Osteocyte (in vitro differentiated cells): ENCODE measurements at places on chromosomes 13 and 19.

- no peak for DNase-seq
Measured at GRCh38 chr13:27954406-27954851, 14.7 kb downstream of the CDX2 start.

DNA sequence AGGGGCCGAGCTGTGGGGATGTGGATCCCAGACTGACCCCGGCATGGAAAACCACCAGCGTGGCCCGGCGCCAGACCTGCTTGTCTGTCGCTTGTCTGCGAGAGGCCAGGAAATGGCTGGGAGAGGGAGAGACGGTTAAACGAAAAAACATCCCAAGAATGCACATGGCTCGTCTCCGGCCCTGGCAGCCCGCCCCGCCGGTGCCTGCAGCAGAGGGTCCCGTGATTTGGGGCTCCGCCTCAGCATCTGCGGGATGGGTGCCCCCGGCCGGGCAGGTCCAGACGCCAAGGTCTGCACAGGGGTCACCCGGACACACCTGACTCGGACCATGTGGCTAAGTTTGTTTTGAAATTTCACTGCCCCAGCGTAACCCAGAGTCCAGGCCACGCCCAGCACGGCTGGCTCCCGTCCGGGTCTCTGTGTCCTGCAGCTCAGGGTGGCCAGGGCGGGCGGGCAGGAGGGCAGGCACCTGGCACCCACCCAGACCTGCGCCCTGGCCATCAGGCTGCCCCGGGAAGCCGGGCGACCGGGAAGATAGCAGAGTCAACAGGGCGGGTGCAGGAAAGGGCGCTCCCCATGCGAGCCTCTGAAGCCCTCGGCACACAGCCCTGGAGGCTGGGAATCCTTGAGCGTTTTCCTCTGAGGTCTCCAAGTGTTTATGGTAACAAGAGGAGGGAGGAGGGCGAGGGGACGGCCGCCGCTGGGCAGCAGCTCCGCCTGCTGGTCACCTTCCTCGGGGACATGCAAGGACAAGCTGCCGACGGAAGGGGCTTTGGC is 103.2 kb downstream of the GADD45B start:
- DNase-seq = peak; percentile 95

GRCh38 chr13:26255691-26256277 is 1.9 kb downstream of the CDK8 start:
- no peak for DNase-seq

GRCh38 chr19:38850976-38851621 is 1.3 kb upstream of the HNRNPL start:
- no peak for DNase-seq

- DNase-seq = no peak
Measured at GRCh38 chr13:32894589-32895001, 121.6 kb upstream of the KL start.

DNA sequence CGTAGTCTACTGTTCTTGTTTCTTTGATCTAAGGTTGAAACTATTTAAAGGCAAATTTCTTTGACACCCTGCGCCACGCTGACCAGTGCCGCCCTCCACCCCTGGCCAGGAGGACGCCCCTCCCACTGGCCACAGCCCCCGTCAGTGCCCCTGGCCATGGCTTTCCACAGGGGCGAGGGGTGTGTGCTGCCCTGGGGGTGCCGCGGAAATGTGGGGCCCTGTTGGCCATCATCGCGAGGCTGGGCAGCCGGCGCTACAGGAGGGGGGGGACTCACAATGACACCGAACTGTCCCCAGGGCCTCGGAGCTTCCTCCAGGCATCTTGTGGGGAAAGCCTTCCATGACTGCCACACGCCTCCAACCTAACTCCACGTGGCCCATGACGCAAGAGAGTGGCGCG is 10.9 kb downstream of the SHC2 start:
- DNase-seq = no peak

GRCh38 chr13:75432045-75432444 is 49.9 kb downstream of the TBC1D4 start:
- no peak for DNase-seq

DNA sequence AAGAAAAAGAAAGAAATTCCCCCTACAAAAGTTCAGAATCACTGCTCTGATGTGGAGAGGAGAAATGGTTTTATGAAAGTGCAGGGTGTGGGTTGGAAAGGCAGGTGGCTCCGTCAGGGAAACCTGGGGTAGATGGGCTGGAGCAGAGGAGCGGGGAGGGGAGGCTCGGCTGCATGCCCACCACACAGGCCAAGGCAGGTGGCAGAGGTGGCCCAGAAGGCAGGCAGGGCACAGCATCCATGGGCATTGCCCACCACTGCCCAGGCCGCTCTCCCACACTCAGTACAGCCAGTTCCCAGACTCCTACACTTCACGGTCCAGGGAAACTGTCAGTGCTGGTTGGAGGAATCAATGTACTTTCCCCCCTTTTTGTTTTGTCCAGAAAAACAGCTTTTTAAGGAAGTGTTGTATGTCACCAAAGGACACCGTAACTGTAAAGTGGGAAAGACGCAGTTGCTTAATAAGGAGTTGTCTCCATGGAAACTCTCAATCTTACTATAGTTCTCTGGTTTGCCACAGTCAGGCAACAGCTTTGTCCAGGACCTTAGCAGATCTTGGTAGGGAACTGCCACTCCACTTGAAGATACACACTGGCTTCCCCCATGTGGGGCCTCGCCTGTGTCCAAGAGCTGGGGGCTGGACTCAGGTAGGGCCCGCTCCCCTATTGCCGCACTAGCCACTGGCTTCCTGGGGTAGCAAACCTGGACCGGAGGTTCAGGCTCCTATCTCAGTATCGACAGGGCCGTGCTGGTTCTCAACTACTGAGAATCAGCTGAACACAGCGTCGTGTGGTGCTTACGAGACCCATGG is 82.9 kb downstream of the RAB20 start:
- no peak for DNase-seq

- DNase-seq = no peak
Measured at GRCh38 chr13:34555988-34556387, 386.1 kb upstream of the NBEA start.

DNA sequence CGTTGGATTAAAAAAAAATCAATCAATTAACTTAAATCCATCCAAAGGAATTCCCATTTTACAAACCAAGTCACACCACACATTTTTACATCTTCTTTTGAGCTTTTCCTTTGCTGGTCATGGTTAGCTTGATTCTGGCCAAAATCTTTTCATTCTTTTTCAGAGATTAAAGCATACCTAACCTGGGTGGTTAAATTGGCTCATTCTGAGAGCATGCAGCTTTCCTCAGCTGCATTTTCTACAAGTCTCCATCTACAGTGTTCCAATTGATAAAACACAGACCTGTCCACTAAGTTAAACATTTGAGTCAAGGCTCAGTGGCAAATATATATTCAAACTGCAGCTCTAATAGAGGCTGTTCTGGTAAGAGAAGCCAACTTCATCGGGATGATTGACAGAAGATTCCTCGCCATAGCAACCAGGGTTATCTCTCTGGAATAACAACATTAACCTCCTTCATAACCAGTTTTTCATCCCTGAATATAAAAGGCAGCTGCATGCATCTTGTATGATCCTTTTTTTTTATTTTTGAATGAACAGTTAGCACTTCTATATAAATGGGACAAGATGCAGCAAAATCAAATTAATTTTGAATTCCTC is 106.2 kb downstream of the DNAJC15 start:
- no peak for DNase-seq

DNA sequence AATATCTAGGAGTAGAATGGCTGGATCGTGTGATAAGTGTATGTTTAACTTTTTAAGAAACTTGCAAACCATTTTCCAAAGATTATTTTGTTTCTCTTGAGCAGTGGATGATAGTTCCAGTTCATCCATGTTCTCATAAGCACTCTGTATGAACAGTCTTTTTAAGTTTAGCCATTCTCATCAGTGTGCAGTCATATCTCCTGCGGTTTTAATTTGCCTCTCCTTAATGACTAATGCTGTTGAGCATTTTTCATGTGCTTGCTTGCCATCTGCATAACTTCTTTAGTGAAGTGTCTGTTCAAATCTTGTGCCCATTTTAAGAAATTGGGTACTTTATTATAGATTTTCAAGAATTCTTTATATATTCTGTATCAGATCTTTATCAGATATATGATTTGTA is 58.6 kb downstream of the WASF3 start:
- no peak for DNase-seq

DNA sequence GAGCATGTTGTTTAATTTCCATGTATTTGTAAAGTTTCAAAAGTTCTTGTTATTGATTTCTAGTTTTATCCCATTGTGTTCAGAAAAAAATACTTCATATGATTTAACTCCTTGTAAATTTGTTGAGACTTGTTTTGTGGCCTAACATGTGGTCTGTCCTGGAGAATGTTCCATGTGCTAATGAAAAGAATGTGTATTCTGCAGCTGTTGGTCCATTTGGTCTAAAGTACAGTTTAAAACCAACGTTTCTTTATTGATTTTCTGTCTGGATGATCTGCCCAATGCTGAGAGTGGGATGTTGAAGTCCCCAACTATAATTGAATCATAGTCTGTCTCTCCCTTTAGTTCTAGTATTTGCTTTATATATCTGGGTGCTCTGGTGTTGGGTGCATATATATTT is 34.9 kb upstream of the TPP2 start:
- DNase-seq = no peak

GRCh38 chr13:37640499-37640898 is 41.9 kb upstream of the POSTN start:
- DNase-seq = no peak

DNA sequence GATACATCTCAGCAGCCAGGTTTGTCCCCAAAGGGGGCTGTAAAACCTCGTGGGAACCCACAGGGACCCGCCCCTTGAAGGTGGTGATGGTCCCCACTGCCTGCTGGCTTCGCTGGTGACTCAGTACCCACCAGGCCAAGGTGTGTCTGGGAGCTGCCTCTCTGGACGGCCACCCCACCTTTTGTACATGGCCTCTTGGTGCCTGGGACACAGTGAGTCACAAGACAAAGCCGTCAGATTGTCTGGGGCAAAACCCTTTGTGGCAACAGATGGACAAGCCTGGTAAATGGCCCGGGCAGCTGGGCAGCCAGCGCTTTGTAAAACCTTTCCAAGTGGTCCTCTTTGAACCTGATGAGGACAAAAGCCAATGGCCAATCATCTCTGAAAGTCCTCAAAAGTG is 27.9 kb upstream of the KLF2 start:
- no peak for DNase-seq

DNA sequence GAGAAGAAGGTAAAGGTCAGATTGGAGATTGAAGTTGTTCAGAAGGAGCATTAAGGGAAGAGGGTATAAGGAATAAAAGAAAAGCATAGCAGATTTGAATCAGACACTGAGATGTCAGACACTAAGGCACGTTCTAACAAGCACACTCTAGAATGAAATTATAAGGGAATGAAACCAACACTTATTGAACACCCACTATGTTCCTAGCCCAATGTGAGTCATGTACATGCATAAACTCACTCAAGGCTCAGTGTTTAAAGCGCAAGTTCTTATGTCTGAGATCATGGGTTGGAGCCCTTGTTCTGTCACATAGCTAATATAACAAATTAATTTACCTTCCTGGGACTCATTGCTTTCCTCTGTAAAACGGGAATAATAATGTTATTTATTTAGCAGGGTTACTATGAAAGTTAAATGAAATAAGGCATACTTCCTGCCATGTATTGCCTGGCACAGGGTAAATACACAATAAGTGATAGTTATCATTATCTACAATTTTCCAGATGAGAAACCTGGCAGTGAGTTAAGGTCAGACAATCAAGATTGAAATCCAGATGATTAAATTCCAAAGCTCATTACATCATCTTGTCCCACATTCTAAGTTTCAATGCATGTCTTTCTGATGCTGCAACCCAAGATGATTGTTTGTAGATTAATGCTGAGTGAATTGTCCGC is 68.3 kb upstream of the DACH1 start:
- DNase-seq = no peak

DNA sequence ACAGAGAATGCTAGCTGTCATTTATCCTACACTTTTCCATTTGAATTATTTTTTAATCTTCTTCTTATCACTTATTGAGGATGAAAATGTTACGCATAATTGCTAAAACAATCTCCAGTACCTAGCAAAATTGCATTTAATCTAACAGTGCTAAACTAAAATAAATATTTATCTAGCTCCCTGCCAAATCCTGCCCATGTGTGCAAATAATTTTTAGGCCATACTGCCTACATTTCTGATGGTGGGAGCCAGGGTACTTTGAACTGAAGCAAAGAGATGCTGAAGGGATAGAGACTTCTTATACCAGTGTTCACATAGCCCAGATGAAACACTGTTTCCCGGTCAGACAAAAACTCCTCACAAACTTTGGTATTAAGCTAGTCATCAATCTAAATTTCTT is 1268.7 kb upstream of the PCDH20 start:
- DNase-seq = no peak

GRCh38 chr13:110265682-110266430 is 41.1 kb downstream of the COL4A1 start:
- peak; percentile 83 for DNase-seq

- no peak for DNase-seq
Measured at GRCh38 chr13:91539286-91540157, 141.1 kb downstream of the GPC5 start.
